ENCODE measurements at places on chromosomes 2 and 18. TPM values are rescaled to one million over a fixed set of nuclear protein-coding genes. Genes with fewer than 3 reads are reported as not detected.

The IMP4 gene
- 51.2 TPM for total RNA-seq

The MARS2 gene
- total RNA-seq, result 5.1 TPM

The CRYGB gene
- total RNA-seq, result not detected

- no peak for DNase-seq
- H3K27me3 ChIP-seq, result no peaks in the 10 kb centered on the region
- H3K4me1 ChIP-seq, result no peaks in the 10 kb centered on the region
- no peak overlapping the region for H3K4me3 ChIP-seq
- H3K36me3 ChIP-seq, result no peaks in the 10 kb centered on the region
- H3K27ac ChIP-seq, result no peak overlapping the region
Measured at GRCh38 chr2:32718752-32719151, 90.9 kb downstream of the TTC27 start.

The CD226 gene
- total RNA-seq, result 2.6 TPM

GRCh38 chr2:134401081-134401497, 147.2 kb downstream of the MGAT5 start:
- peak overlapping the region; percentile 59 for H3K27ac ChIP-seq
- H3K27me3 ChIP-seq, result no peaks in the 10 kb centered on the region
- no peak overlapping the region for H3K4me3 ChIP-seq
- H3K4me1 ChIP-seq, result peaks cover 33% of the 10 kb centered on the region
- H3K36me3 ChIP-seq, result no peaks in the 10 kb centered on the region

DNA sequence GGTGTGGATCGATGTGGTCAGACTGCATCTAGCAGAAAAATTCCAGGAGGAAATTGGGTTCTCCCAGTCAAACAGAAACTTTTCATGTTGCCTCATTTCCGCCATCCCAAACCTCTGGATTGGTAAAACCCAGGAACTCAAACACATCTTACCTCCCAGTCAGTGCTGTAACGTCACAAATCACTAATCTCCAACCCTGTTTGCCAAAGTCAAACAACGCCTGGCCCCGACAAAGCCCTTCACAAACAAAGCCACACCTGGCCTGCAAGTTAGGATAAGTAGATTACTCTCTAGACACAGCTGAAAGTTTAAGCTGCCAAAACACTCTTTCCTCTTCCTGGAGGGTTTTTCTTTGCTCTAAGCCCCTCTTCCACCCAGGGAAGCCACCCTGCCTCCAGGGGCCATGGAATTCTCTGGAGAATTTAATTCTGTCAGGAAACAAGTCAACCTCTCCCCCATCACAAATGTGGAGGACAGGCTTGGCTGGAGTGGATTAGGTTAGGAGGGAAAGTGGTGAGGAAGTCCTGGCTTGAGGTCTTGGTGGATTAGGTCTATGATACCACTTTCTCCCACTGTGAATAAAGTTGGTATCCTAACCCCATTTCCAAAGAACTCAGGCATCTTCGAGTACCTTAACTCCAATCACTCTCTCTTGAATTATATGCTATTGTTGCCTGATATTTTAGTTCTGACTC, 86.7 kb downstream of the LYPD6B start:
- H3K4me3 ChIP-seq, result no peak overlapping the region
- no peak overlapping the region for H3K27ac ChIP-seq
- no peaks in the 10 kb centered on the region for H3K36me3 ChIP-seq

DNA sequence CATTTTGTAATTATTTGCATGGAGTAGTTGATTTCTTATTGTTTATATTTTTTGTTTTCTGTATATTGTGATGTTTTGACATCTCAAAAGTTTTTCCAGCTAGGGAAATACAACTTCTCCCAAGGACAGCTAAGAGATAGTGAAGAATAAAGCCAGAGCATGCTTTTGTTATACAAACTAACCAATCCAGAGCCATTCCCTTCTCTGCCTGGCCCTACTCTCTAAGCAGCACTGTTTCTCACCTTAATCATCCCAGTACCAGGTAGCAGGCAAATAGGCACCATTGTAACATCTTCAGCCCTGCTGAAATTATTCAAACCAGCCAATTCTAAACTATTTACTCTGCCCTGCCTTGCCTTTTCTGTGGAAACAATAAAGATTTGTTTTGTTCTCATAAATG, 1063.4 kb upstream of the CHAC2 start:
- no peak for DNase-seq
- no peaks in the 10 kb centered on the region for H3K27me3 ChIP-seq
- H3K4me3 ChIP-seq, result no peak overlapping the region
- no peak overlapping the region for H3K27ac ChIP-seq
- H3K36me3 ChIP-seq, result no peaks in the 10 kb centered on the region
- no peaks in the 10 kb centered on the region for H3K4me1 ChIP-seq

The CTNNA2 gene
- total RNA-seq, result not detected

The CNGA3 gene
- not detected for total RNA-seq

GRCh38 chr2:218839430-218839829, 7.8 kb upstream of the PRKAG3 start:
- no peaks in the 10 kb centered on the region for H3K36me3 ChIP-seq
- no peaks in the 10 kb centered on the region for H3K27me3 ChIP-seq
- no peaks in the 10 kb centered on the region for H3K4me1 ChIP-seq
- DNase-seq, result no peak
- no peak overlapping the region for H3K4me3 ChIP-seq
- no peak overlapping the region for H3K27ac ChIP-seq

DNA sequence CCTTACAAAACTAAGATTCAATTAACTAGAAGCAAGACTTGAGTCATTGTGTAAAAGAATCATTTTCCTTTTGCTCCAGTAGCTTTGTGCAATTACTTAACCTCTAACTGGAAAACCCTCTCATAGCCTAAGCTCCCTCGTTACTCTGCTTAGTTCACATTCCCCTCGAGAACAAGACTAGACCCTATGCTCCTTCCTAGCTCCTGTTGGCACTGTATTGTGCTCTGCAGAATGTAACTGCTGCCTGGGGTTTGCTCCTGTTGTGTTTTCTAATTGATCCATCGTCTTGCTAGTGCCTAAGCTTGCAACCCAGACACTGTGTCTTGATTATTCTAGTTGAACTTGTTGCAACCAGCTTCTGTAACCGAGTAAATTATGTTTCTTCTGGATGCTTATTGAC, 347.0 kb downstream of the ZNF804A start:
- no peaks in the 10 kb centered on the region for H3K27me3 ChIP-seq
- H3K36me3 ChIP-seq, result no peaks in the 10 kb centered on the region
- H3K27ac ChIP-seq, result no peak overlapping the region
- H3K4me3 ChIP-seq, result no peak overlapping the region

DNA sequence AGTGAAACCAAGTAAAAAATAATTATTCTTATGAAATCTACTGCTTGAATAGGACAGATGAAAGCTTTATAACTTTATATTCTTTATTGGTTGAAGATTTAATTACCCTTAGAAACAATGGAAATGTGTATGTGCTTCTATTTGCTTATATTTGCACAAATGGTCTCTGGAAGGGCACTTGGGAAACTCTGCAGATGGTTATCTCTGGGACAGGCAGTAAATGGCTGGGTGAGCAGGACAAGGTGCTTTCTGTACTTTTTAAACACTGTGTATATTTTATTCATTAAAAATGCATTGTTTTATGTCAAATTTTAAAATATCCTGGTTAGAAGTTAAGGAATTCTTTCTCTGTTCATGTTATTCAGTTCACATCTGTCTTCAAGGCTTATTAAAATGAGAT, 131.1 kb downstream of the LRRTM4 start:
- DNase-seq, result no peak
- H3K4me3 ChIP-seq, result no peak overlapping the region
- H3K4me1 ChIP-seq, result no peaks in the 10 kb centered on the region
- H3K36me3 ChIP-seq, result no peaks in the 10 kb centered on the region

DNA sequence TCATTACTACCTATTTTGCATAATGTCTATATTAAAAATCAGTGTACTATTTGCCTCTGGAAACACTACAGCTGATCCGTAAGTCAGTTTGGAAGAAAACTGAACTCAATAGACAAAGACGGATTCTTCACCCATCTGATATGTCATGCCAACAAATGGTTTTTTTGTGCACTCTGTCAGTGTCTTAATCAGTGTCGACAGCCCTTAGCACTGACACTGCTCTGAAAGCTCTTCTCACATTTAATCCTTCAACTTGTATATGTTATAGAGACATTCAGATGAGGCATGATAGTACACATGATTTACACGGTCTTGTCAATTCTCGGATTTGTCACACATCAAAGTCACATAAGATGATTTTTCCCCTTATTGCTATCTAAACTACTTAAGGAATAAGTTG, 347.5 kb upstream of the GALNT5 start:
- H3K27me3 ChIP-seq, result no peaks in the 10 kb centered on the region
- H3K4me3 ChIP-seq, result no peak overlapping the region
- no peak overlapping the region for H3K27ac ChIP-seq
- DNase-seq, result no peak

DNA sequence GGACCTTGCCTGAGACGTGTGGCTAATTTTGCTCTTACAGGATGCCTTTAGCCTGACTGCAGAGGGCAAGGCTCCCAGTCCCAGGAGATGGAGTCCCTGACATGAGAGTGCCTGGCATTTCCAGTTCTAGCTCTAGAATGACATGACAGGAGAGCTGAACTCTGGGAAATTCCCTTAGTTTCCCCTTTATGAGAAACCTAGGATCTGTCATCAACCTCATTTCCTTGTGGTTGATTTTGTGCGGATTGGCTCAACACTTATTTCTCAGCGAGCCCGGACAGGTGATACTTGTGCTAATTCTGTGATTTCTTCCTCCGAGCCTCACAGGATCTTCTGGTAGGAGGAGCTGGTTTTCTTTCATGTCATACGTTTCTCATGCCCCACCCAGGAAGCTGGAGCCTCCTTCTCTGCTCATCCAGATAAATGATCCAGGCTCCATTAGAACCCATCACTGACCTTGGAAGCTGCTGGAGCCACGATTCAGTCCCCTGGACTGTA, at the start of gene IL36G:
Gene IL36G, plus strand, starts transcription at position 448 of the 498 bp plus-strand sequence. CDS start 633 bp downstream, outside the sequence.
- no peak for DNase-seq
- H3K27me3 ChIP-seq, result no peaks in the 10 kb centered on the region
- no peak within 1 kb of the TSS for H3K27ac ChIP-seq
- no peaks in the 10 kb centered on the region for H3K36me3 ChIP-seq
- H3K4me1 ChIP-seq, result no peaks in the 10 kb centered on the region
- H3K4me3 ChIP-seq, result no peak within 1 kb of the TSS

GRCh38 chr2:393711-394696, 106.1 kb upstream of the ALKAL2 start:
- H3K27me3 ChIP-seq, result no peaks in the 10 kb centered on the region
- DNase-seq, result no peak
- H3K27ac ChIP-seq, result no peak overlapping the region
- H3K36me3 ChIP-seq, result no peaks in the 10 kb centered on the region
- no peaks in the 10 kb centered on the region for H3K4me1 ChIP-seq

- no peak overlapping the region for H3K27ac ChIP-seq
- H3K27me3 ChIP-seq, result no peaks in the 10 kb centered on the region
- H3K4me3 ChIP-seq, result no peak overlapping the region
Measured at GRCh38 chr2:122875091-122875865, 1119.8 kb downstream of the TSN start.

DNA sequence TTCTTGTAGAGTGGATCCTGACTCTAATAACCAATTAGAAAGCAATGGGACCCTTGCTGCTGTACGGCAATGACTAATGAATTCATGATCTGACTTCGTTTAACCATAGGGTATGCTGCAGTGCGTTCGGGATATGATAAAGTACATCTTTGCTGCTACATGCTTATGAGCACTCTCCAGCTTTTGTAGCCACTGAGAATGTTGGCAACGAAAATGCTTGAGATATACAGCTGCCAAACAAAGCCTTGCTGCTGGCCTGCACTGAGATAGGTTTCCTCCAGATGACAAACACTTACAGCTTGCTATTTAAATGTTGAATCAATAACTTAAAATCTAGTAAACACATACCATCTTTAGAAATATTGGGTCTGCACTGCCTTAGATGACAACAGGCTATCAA, 372.4 kb upstream of the SLC8A1 start:
- DNase-seq, result no peak
- H3K36me3 ChIP-seq, result peaks cover 3% of the 10 kb centered on the region
- no peaks in the 10 kb centered on the region for H3K27me3 ChIP-seq
- H3K27ac ChIP-seq, result no peak overlapping the region

GRCh38 chr18:39870591-39870990, 2084.4 kb upstream of the PIK3C3 start:
- H3K4me3 ChIP-seq, result no peak overlapping the region
- no peaks in the 10 kb centered on the region for H3K36me3 ChIP-seq

GRCh38 chr2:158504088-158504487, 47.3 kb downstream of the PKP4 start:
- no peak for DNase-seq
- H3K4me1 ChIP-seq, result peaks cover 41% of the 10 kb centered on the region
- H3K27me3 ChIP-seq, result no peaks in the 10 kb centered on the region
- no peaks in the 10 kb centered on the region for H3K36me3 ChIP-seq
- no peak overlapping the region for H3K4me3 ChIP-seq
- H3K27ac ChIP-seq, result no peak overlapping the region

DNA sequence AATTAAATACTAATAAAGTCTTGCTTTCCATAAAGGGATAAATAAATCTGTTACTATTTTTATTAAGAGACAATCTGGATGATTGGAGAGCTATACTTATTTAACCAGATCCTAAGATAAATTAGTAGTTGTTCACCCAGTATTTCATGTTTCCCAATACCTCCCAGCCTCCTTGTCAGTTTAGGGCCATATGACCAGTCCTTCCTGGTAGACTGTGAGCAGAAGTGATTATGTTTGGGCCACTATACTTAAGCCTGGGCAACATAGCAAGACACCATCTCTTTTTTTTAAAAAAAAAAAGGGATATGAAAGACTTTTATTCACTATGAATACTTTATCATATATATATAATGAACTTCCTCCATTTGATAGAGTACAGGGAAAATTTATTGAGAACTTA, 48.8 kb upstream of the PPM1B start:
- no peaks in the 10 kb centered on the region for H3K36me3 ChIP-seq
- no peaks in the 10 kb centered on the region for H3K27me3 ChIP-seq
- DNase-seq, result no peak

DNA sequence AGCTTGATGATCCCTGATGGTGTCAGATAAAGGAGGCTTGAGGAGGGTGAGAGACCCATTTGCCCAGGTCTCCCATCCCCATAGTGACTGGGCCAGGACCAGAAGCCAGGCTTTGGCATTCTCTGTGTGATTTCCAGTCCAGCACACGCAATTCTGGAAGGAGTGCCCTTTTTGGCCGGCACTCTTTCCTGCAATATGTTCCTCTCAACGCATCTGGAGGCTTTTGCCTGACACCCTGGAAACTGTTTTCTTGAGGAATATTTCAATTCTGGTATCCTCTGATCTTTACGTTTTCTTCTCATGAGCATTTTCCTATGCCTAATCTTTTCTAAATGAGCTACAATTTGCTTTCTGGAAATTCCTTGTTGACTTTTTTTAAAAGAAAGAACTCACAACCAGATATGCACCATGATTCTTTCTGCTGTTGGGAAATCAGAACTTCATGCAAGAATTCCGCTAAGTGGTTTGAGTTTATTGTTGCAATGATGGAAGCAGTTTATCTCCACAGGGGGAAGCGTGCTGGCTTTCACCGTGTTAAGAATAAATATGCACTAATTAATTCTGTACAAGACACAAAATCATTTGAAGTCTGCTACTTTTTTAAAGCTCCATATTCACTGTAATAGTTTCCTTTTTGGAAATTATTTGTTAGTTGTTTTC, 143.7 kb downstream of the NAPG start:
- no peak for DNase-seq
- H3K27me3 ChIP-seq, result no peaks in the 10 kb centered on the region
- no peaks in the 10 kb centered on the region for H3K36me3 ChIP-seq
- H3K4me1 ChIP-seq, result no peaks in the 10 kb centered on the region
- no peak overlapping the region for H3K27ac ChIP-seq

Measured in right lobe of liver (tissue), 6 donors.